ENCODE measurements at places on chromosomes 2 and 18.

- no peak for DNase-seq
Measured at GRCh38 chr2:230161184-230161583, 58.6 kb downstream of the SP110 start.

- DNase-seq, result no peak
Measured at GRCh38 chr2:158315803-158316414, 140.6 kb downstream of the CCDC148 start.

- no peak for DNase-seq
Measured at GRCh38 chr2:205218056-205218455, 464.2 kb upstream of the NRP2 start.

- no peak for DNase-seq
Measured at GRCh38 chr18:25443776-25444175, 91.8 kb upstream of the ZNF521 start.

DNA sequence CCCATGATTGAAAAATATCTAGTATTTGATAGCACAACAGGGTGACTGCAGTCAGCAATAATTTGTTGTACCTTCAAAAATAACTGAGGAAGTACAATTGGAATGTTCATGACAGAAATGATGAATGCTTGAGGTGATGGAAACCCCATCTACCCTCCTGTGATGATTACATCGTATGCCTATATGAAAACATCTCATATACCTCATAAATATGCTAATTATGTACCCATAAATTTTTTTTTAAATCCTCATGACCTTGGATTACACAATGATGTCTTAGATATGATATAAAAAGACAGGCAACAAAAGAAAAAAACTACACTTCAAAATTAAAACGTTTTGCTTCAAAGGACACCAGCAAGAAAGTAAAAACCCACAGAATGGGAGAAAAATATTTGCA is 1.4 kb upstream of the POLR1B start:
- no peak for DNase-seq

DNA sequence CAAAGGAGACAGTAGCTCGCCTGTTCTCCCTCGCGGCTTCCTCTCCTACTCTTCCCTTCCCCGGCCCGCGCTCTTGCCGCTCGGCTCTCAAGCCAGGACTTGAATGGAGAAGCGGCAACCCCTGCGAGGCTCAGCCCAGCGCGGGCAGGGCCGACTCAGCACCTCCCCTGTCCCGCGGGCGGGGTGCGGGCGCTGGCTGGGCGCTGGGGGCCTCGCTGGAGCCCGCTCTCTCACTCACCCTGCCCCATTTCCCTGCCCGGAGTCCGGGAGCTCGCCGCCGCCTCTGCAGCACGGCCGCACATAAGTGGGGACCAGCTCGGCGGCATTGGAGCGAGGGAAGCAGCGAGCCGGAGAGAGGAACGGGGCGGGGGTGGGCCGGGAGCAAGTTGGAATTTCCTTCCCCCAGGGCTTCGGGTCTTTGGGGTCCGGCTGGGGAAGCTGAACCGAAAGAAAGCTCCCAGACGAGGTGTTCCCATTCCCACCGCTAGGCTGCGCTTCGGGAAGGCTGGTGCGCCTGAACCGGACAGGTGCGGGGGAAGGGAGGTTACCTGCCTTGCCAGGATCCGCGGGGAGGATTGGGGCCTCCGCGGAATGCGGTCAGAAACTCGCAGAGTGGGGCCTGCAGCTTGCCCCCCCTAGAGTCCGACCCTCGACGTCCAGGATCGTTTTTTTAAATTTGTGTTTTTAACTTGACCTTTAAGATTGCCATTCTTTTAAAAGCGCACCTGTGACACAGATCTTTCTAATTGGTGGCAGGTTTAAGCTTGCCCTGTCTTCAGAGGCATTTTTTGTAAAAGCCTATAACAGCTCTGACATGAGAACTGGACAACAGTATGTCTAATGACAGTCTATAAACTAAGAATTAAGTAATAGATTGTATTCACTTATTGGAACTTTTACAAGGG is at the start of gene COBLL1:
TSS of gene COBLL1 (minus strand) at position 105 of the 905 bp plus-strand sequence. CDS start 627 bp downstream, outside the sequence.
- DNase-seq, result no peak

GRCh38 chr2:49687918-49688317 is 533.6 kb upstream of the FSHR start:
- no peak for DNase-seq

DNA sequence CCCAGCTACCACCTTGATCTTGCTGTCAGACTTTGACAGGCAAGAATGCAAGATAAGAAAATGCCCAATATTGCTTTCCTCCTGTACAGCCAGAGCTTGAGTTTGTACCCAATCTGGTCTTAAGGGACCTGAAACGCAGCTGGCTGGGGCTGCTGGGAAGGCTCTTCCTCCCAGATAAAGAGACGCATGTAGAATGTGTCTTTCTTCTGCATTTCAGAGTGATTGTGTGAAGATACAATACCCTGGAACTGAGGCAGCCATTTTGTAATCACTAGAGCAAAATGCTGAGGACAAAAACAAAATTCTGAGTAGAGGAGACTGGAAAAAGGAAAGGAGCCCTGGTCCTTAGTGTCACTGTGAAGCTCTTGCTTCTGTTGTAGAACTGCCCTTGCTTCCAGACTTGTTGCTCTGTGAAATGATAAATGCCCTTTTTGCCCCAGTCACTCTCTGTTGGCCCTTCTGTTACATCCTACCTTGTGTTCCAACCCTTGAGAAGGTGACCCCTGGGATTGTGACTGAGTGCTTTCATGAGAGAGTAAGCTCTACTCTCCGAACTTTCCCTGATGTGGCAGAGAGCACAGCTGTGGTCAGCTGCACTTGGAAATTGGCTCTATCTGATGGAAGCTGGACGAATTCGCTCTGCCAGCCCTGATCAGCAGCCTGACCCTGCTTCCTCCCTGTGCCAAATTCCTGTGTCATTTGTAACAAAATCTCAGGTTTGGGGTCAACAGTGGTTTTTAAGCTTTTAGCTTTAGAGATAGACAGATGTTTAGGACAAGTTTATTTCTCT is 137.4 kb upstream of the RBMS1 start:
- DNase-seq, result no peak

DNA sequence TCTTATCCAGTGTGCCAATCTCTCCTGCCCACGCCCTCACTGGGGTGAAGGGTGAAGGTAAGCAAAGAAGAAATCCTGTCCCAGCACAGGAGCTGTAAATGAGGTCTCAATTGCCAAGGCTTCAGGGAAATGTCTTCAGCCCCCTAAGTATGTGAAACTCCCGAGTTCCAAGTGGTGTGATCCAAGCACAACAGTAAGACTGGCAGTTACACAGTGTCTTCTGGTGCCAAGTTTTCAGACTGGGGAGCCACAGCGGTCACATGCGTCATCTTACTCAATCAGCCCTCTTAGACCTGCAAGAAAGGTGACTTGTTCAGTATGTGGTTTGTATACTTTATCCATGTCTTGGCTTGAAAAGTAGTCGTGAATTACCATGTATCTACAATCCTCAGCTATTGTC is 55.0 kb upstream of the SPRED2 start:
- DNase-seq, result no peak

DNA sequence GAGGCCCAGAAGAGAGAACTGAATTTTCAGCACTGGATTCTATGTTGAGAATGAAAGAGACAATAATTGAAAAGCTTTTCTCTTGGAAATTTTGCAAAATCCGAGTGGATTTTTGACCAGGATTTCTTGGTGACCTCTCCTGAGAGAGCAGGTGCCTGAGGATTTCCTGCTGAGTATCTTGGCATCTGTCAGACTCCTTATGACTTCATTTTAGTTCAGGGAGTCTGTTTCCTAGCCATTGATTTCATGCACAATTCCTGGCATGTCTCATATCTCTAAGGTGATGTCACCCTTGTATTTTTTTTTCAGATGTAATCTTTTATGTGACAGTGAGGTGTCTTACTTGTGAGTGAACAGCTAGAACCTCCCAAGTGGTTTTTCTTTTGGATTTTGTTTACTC is 195.9 kb downstream of the NEDD4L start:
- DNase-seq, result no peak

GRCh38 chr2:84022810-84023431 is 436.2 kb downstream of the SUCLG1 start:
- no peak for DNase-seq

DNA sequence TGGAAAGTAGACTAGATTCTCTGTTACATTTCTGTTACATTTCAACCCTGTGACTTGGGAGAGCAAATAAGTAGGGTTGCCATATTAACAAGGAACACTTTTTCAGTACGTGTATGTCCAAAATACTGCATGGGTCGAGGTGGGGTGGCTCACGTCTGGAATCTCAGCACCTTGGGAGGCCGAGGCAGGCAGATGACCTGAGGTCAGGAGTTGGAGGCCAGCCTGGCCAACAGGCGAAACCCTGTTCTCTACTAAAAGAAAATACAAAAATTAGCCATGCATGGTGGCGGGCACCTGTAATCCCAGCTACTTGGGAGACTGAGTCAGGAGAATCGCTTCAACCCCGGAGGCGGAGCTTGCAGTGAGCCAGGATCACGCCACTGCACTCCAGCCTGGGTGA is 11.2 kb downstream of the SLC66A3 start:
- no peak for DNase-seq

GRCh38 chr18:44759925-44760342 is 79.2 kb downstream of the SETBP1 start:
- DNase-seq, result no peak

DNA sequence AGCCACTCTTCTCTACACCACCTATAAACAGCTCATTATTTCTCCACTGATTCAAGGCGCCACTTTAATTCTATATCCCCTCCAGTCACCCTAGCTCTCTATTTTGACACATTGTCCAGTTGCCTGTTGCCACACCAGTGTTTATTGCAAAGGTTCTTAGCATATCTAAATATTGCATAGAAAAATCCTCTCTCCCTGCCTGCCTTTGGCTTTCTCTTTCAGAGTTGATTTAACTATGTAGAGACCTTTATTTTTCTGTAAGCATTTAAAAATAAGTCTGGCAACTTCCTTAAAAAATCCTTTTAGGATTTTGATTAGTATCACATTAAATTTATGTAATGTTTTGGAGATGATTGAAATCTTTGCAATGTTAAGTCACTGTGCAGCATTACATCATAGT is 47.9 kb upstream of the B3GNT7 start:
- no peak for DNase-seq

- no peak for DNase-seq
Measured at GRCh38 chr2:102155703-102156515, 13.4 kb downstream of the IL1R1 start.

DNA sequence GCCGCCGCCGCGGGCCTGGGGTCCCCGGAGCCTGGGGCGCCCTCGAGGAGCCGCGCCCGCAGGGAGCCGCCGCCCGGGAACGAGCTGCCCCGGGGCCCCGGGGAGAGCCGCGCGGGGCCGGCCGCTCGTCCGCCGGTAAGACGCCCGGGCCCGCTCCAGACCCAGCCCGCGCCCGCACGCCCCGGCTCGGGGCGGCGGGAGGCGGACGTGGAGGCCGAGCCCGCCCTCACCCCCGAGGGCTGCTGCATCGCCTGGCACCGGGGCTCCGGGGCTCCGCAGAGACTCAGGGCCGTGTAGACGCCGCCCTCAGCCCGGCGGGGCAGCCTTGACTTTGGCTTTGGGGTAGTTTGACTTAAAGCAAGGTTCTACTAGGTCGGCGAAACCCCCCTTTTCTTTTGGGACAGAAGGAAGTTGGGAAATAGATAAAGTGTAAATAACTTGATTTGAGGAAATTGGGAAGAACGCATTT is 335 bp downstream of the ERFE start:
- DNase-seq, result no peak

DNA sequence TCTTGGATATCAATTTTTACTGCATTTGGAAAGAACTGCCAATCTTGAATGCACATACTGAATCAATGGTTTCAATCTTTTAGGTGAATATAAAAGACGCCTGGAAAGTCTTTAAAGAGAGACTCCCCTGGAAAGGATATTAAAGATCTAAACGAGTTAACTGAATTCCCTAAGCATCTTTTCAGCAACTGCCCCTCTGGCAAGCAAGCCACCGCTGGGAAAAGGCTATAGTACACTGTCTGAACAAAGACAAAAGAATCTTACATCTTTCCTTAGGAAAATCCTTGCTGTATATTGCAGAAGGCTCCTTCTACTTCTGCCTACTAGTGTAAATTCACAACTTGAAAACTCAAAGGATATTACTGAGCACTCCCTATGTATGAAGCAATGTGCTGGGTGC is 28.0 kb downstream of the MYO5B start:
- DNase-seq, result no peak

DNA sequence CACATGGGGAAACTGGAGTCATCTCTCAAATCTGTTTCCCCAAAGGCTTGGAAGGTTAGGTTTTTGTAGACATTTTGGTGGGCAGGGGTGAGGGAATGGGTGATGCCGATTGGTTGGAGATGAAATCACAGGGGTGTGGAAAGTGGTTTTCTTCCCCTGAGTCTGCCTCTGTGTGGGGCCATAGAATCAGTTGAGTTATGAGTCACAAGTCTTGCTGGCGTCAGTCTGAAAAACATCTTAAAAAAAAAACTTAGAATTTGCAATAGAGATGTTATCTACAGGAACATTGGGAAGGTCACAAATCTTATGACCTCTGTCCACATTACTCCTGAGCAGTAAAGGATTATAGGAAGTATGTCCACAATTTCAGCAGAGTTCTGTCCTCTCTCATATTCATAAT is 314.6 kb downstream of the CNTNAP5 start:
- DNase-seq, result no peak

DNA sequence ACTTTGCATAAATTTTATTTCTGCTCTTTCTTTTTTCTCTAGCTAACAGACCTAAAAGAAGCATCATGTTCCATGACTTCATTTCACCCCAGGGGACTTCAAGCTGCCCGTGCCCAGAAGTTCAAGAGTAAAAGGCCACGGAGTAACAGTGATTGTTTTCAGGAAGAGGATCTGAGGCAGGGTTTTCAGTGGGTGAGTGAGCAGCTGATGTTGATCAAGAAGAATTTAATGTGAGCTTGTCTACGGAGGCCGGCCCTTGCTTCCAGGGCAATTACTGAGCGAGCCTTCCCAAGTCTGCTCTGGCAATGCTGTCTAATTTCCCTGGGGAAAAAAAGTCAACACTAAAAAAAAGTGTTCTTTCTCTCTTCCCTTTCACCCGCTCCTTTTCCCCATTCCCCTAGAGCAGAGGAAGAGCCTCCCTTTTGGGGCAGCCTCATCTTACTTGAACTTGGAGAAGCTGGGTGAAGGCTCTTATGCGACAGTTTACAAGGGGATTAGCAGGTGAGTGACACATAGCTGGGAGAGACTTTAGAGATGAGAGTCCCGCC is 1.2 kb downstream of the CDK15 start:
- no peak for DNase-seq

Measured in activated effector memory CD4-positive, alpha-beta T cell treated with Interleukin-2 at 50 U/mL for 16 hours (primary cell).